ENCODE measurements at places on chromosomes 2 and 18.

DNA sequence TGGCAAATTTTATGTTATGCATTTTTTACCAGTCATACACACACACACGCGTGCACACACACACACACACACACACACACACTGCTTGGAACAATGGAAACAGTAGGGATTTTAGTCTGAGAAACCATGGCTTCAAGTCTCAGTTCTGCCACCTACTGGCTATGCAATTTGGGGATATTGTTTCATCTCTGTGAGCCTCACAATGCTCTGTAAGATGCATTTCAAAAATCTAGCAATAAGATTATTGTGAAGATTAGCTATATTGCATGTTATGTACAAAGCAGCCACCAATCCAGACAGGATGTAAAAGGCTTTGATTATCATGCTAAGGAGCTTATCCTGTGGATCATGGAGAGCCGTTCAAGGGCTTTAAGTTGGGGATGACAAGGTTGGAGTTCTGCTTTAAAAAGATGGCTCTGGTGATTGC lies 401.4 kb downstream of the NBAS start:
- no peak for DNase-seq

GRCh38 chr2:150911766-150912280 lies 349.8 kb downstream of the RBM43 start:
- DNase-seq: no peak

DNA sequence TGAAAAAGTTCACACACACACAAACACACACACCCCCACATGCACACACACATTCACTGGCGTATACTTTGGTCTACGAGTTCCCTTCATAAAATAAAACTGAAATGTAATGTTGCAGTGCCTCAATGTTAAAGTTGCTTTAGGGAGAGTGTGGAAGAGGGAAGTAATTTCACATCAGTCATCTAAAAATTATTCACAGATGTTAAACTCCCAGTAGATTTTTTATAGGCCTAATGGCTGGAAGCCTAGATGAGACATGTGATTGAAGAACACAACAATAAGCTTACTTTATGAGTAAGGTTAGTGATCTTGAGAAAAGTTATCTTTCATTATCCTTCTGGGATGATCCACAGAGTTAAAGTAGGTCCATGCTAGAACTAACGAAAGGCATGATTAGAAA lies 506.7 kb upstream of the CNTNAP5 start:
- DNase-seq: no peak

- DNase-seq: no peak
Measured at GRCh38 chr18:848062-848861, 36.2 kb upstream of the YES1 start.

DNA sequence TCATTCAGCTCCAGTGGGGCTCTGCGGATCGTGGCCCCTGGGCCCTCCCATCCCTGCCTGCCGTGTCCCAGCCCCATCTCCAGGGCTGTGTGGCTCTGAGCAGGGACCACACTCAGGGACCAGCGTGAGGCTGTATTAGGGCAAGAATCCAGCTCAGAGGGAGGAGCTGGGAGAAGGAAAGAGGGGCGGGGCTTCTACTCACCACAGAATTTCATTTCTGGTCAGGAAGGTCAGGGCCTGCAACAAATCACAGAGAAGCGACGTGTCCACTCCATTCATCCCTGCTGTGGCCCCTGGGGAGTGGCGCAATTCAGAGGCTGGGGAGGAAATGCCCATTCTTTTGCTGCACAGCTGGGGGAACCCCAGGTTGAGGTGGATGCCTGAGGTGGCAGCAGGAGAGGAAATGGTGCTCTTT lies 828 bp downstream of the CIB4 start:
- no peak for DNase-seq

- no peak for DNase-seq
Measured at GRCh38 chr2:71688530-71688929, 235.2 kb downstream of the DYSF start.

DNA sequence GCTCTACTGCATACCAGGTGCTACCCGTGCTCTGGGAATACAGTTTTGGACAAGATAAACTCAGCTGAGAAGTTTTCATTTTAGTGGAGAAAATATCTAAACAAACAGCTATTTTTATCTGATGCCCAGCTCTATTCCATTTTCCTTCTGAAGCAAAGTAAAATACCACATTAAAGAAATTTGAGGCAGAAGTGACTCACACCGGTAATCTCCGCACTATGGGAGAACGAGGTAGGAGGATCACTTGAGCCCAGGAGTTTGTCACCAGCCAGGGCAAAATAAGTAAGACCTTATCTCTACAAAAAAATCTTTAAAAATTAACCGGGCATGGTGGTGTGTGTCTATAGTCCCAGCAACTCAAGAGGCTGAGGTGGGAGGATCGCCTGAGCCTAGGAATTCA lies 416.2 kb upstream of the LYPD1 start:
- no peak for DNase-seq

GRCh38 chr18:39840406-39840805 lies 2114.6 kb upstream of the PIK3C3 start:
- DNase-seq: no peak

DNA sequence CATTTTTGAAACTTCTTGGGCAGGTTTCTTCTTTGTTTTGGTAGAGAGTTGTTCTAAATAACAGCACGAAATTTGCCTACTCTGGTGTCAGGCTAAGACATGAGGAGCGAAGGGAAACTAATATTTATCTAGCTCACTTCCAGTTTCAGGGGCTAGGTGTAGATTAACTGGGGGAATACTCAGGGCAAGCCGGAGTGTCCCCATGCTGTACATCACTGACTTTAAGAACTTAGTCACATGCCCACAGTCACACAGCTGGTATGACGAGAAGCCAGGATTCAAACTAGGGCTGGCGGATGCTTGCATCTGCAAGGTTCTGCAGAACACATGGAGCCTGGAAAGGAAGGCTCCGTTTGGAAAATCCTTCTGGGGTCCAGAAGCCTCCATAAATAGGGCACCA lies 133.3 kb downstream of the ALPK2 start:
- DNase-seq: no peak

DNA sequence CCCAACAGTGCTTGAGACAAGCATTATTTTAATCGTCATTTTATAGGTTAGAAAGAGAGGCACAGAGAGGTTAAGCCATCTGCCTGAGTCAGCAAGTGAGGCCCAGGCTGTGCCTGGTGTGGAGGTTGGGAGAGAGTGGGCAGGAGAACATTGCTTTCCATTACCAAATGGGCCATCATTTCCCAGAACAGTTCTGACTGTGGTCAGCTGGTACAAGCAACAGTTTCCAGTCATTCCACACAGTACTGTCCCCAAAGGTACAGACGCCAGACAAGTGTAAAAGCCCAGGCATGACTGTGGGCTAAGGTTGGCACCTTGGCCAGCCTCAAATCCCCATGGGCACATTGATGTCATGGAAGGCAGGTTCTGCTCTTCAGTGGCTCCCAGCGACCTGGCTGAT lies 98.2 kb upstream of the LCLAT1 start:
- DNase-seq: no peak

- DNase-seq: no peak
Measured at GRCh38 chr18:1078301-1078700, 173.6 kb downstream of the ADCYAP1 start.

- no peak for DNase-seq
Measured at GRCh38 chr2:165245081-165245793, 6.0 kb downstream of the SCN2A start.

All from activated CD4-positive, alpha-beta T cell treated with anti-CD3 and anti-CD28 coated beads for 24 hours (primary cell).